ENCODE measurements at places on chromosomes 11 and 22.

DNA sequence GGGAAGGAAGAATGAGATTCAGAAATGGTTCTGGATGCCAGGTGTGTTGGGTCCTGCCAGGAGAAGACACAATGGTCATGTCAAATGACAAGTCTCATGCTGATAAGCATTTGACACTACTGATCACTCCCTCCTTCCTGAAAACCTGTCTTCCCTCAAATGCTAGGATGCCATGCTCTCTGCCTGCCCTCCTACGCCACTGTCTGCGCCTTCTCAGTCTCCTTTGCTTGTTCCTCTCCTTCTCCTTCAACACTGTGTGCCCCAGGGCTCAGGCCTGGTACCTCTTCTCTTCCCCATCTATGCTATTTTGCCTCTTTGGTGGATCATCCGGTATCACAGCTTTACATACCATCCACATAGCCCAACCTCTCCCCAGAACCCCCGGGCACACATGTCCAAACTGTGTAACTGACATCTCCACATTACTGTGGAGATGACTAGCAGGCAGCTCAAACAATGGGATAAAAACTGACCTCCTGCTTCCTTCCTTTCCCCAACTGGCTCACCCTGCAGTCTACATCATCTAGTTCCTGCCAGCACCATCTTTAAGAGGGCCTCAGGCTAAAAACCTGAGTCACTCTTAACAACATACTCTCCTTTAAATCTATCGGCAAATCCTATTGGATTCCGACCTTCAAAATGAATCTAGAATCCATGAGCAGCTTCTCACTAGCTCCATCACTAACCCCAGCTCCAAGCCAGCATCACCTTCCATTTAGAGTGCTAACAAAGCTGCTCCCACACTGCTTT lies 8.2 kb downstream of the AP1B1 start:
- DNase-seq = peak; percentile 52

GRCh38 chr11:116970485-116971292 lies 127.5 kb downstream of the SIK3 start:
- DNase-seq = no peak

DNA sequence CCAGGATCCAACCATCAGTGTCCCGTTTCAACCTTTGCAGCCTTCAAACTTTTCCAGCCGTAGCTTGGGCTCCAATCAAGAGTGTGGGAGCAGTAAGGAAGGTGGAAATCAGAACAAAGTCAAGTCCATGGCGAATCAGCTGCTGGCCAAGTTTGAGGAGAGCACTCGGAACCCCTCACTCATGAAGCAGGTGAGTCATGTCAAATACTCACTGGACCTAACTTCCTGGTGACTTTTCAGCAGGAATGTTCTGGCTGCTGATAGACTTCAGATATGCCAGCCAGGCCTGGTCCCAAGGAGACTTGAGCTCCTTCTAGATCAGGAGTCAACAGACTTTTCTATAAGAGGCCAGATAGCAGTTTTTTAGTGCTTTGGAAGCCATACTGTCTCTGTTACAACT lies 129.0 kb downstream of the MICAL2 start:
- no peak for DNase-seq

- DNase-seq = no peak
These were observed 149.4 kb downstream of the NXPE2 start for GRCh38 chr11:114827736-114828135.

GRCh38 chr22:33866511-33866910 lies 53.8 kb downstream of the LARGE1 start:
- no peak for DNase-seq

DNA sequence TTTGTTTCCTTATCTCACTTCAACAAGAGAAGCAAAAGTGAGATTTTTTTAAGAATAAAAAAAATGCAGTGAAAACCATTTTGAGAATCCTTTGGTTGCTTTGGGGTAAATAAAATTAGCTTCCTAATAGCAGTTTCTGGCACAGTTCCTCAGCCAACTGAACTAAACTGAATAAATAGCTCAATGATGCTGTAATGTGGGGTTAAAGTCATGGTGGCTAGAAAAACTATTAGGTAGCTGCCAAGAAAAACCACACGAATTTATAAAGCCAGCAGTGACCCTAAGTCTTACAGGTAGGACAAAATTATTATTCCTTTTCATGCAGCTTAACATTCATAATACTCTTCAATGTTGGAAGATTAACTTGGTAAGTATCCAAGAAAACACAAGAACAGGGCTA lies 142.4 kb downstream of the APIP start:
- peak; percentile 56 for DNase-seq

DNA sequence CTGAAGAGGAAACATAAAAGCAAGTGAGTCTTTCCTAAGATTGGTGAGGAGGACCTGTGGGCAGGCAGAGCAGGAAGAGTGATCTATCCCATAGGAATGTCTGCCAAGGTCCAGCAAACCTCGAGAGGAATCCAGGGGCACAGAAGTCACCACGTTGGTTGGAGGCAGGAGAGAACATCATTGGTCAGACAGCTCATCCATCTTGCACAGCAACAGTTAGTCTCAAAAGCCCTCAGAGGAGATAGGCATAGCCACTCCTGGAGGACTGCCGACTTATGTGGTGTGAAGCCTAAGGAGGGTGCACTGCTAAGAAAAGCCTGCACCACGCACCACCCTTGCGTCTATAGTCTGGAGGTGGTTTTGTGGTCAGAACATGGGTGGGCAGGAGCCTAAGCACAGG lies 109.1 kb downstream of the RASSF10 start:
- DNase-seq = peak; percentile 83

DNA sequence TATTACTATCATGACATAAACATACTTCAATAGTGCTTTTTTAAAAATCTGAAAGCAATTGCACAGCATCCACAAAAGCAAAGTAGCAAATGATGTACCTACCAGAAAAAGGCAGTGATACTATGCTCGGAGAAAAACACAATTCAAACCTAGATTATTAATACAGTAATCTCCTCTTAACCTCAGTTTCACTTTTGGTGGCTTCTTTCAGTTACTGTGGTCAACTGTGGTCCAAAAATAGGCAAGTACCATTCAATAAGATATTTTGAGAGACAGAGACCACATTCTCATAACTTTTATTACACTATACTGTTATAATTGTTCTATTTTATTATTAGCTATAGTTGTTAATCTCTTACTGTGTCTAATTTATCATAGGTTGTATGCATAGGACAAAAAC lies 20.8 kb downstream of the KCNA4 start:
- no peak for DNase-seq

GRCh38 chr22:22884010-22884887 lies 3.4 kb upstream of the IGLL5 start:
- peak; percentile 81 for DNase-seq

GRCh38 chr11:68116974-68117373 lies 4.2 kb downstream of the CHKA start:
- no peak for DNase-seq

- no peak for DNase-seq
These were observed 304.2 kb downstream of the INSC start for GRCh38 chr11:15418921-15419320.

DNA sequence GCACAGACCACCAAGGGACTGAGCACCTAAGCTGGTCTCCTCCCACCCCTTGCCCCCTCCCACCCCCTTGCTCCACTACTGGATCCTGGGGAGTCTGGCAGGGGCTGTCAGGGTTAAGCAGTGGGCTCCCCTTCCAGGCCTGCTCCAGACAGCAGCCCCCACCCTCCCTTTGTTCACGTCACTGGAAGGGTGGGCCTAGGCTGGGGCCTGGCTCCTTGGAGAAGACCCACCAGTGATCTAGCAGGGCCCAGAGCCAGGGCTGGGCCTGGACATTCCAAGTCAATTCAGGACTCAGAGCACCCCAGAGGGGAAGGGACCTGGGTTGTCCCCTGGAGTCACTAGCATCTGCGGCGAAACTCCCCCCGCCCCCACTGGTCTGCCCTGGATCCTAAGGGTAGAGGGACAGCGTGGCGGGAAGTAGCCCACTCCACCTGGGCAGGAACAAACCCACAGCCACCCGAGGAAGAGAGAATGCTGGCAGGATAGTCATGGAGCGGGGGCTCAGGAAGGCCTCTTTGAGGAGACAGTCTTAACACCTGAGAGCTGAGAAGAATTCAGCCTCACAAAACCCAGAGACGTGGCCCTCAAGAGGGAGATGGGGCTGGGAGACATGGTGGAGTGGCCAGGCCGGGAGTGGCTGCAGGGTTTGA lies 45.8 kb downstream of the IGLL1 start:
- DNase-seq = no peak

GRCh38 chr11:6663794-6664469 lies 8.3 kb upstream of the DCHS1 start:
- DNase-seq = no peak

DNA sequence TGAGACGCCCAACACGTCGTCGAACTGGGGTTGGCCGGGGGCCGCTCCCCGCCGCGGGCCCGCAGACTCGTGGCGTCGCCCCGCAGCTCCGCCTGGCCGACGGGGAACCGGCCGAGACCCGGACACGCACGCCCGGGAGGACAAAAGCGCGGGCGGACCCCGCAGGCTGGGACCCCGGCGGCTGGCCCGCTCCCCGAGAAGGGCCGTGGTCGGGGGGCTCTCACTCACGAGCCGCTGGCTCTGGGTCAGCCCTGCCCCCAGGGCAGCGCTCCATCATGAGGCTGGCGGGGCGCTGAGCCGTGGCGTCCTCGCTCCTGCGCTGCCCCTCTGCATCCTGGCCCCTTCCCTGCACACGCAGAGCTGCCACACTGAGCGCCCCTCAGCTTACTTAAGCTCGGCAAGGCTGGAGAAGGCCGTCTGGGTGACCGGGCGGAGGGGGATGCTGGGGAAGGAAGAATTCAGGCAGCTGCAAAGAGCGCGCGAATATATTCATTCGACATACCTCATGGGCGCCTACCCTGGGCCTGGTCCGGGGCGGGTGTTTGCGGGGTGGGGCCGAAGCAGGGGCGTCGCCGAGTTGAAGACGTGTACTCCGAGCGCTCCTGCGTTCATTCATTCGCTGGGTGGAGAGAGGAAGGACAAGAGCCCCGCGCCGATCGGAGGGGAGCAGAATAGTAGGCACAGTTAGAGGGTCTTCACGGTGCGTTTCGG lies 579 bp upstream of the CYB5R2 start:
- peak; percentile 40 for DNase-seq

- peak; percentile 90 for DNase-seq
These were observed 79.1 kb upstream of the KCNQ1OT1 start for GRCh38 chr11:2778630-2779498.

DNA sequence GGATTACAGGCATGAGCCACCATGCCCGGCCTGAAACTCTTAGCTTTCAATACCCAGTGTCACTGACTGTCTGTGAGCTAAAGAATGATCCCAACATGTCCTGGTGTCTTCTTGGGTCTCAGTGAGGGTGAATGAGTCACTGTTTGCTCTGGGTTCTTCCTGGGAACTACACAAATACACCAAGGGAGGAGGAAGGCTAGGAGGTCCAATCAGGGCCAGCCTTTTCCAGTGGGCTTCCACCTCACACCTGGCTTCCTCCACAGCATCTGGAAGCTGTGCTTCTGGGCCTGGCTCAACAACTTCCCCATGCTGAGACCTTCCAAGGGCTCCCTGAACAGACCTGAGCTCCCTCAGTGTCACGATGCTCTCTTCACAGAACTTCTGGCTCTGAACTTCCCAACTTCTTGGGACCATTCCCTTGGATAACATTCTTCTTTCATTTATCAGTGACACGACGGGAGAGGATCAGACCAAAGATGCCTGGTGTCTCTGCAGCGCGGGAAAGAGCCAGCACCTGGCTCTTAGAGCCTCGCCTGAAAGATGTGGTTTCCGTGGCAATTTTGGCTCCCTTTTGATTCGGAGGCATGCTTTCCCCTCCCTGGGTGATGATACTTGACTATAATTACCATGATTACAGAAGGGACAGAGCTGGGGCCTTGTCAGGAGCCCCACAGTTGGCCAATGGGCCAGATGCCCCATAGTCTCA lies 22.3 kb upstream of the CHRM4 start:
- DNase-seq = no peak

DNA sequence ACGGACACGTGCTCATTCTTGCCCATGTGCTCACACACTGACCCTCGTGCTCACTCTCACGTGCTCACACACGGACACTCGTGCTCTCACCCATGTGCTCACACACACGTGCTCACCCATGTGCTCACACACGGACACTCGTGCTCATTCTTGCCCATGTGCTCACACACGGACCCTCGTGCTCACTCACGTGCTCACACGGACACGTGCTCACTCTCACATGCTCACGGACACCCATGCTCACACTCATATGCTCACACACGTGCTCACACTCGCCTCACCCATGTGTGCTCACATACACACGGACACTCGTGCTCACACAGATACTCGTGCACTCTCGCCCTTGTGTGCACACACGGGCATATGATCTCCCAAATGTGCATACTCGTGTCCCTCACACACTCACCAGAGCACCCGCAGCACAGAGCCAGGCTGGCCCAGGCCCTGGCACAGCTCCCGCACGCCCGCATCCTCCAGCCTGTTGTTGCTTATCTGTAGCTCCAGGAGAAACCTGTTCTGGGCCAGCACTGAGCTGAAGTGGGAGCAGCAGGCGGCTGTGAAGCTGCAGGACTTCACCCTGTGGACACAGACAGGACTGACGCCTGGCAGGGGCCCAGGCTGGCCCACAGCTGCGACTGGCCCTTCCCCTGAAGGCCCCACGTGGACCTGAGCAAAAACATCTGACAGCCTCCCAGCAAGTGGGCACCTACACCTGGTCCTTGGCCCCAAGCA lies 9.3 kb downstream of the RNH1 start:
- no peak for DNase-seq

DNA sequence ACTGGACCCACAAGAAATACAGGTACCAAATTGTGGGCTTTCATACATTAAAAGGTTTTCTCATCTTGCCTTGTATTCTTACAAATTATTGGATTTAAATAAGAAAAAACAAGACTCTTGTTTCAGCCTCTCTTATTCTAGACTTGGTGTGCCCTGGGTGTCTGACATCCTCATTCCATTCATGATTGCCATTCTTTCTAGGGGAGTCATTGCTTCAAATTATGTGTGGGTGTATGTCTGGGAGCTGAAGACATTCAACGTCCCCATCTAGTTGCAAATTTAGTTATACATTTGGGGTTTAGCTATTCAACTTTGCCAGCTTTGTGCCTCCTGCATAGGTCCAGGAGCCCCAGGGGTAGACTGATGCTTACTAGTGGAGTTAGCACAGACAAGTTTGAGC lies 18.1 kb downstream of the MAML2 start:
- DNase-seq = peak; percentile 89

- DNase-seq = no peak
These were observed 147.1 kb downstream of the CADM1 start for GRCh38 chr11:115357066-115357465.

DNA sequence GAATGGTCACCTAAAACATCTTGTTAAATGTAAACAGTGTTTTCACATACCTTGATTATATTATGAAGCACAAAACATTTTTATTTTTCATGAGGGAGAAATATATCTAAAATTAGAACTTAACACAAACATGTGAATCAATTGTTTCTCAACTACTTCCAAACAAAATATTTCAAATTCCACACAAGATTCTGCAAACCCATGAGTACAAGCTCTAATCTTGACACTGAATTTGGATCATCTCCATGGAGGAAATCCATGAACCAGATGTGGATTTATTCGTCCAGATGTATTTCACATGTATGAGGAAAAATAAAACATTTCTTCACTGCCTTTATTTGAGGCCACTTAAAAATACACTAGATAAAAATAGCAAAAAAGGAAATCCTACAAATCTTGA lies 184.2 kb downstream of the SBF2 start:
- peak; percentile 93 for DNase-seq

GRCh38 chr22:26168939-26169314 lies 335 bp upstream of the SEZ6L start:
- DNase-seq = no peak

GRCh38 chr11:133715602-133716001 lies 129.7 kb downstream of the SPATA19 start:
- DNase-seq = no peak

- no peak for DNase-seq
These were observed 55.6 kb upstream of the PPARA start for GRCh38 chr22:46094676-46095075.

- no peak for DNase-seq
These were observed 129.1 kb upstream of the NCAM1 start for GRCh38 chr11:112831969-112832766.

Measured in cardiac fibroblast (primary cell).